ENCODE measurements at places on chromosomes 3 and 15. TPM values are rescaled to one million over a fixed set of nuclear protein-coding genes. Genes with fewer than 3 reads are reported as not detected.

GRCh38 chr15:41620536-41621199 is 39.5 kb upstream of the MGA start:
- peak; percentile 13 for DNase-seq

GRCh38 chr3:162441716-162442115 is 945.1 kb downstream of the OTOL1 start:
- no peak for DNase-seq

DNA sequence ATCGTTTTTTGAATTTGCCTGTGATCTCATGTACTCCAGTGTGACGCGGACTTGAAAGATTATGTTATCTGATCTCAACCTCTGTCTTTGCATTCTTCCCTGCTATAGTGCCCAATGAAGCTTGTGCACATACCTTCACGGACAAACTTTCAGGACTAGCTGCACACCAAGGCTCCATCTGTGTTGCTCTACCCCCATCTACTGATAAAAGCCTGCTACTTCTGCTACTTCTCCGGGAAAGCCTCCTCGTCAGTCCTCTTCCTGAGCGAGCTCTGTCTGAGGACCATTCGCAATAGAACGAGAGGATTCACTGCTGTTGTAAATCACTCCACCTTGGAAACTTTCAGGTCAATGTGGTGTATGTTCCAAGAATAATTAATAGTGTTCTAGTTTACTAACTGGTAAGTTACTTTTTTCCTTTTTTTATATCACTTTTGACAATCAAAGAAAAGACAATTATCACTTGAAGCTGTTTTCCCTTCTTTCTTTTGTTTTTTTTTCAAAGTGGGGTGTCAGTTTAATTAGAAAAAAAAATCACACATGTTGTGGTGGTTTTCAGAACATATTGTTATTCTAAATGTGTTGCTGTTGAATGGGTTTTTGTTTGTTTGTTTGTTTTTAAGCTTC is 217.6 kb downstream of the ARRDC4 start:
- peak; percentile 81 for DNase-seq

DNA sequence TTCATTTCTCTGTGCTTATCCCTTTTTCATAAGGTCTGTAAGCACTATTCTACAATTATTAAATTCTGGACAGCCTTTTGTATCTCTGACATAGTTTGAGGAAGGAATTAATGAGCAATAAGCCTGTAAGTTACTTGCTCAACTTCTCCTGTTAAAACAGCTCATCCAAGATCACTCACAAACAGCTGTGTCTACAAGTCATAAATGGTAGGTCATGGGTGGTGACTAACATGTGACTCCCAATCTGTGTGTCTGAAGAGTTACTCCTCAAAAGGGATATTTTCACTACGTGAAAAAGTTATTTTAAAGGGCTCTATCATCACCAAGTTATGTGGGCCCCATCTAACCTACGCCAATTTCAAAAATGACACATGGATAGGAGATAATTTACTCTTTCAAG is 145.2 kb upstream of the CBLB start:
- DNase-seq = peak; percentile 76

DNA sequence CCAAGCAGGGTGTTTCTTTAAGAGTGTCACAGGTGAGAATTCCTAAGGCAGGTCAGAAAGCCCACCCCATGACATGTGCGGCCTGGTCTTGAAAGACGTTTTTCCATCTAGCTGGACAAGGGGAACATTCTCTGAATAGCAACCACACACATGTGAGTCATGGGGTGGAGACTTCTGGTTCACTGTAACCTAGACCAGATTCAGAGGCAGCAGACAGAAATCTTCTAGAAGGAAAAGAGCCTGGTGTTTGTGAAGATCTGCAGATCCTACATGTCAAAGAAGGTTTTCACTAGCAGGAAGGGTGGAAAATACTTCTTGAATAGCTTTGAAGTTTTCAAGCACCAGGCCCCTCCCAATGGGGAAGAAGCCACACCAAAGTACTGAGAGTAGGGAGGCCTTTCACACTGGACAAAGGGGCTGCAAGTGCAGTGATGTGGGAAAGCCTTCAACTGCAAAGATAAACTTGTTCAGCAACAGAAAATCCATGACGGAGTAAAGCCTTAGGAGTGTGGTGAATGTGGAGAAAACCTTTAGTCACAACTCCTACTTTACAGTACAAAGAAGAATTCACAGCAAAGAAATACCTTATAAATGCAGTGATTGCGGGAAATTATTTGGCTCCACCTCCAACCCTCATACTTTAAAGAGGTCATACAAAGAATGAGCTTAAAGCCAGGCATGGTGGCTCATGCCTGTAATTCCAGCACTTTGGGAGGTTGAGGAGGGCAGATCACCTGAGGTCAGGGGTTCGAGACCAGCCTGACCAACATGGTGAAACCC is 17.6 kb downstream of the ADAM10 start:
- peak; percentile 68 for DNase-seq

GRCh38 chr3:4908433-4909156 is 70.6 kb upstream of the BHLHE40 start:
- DNase-seq = no peak

DNA sequence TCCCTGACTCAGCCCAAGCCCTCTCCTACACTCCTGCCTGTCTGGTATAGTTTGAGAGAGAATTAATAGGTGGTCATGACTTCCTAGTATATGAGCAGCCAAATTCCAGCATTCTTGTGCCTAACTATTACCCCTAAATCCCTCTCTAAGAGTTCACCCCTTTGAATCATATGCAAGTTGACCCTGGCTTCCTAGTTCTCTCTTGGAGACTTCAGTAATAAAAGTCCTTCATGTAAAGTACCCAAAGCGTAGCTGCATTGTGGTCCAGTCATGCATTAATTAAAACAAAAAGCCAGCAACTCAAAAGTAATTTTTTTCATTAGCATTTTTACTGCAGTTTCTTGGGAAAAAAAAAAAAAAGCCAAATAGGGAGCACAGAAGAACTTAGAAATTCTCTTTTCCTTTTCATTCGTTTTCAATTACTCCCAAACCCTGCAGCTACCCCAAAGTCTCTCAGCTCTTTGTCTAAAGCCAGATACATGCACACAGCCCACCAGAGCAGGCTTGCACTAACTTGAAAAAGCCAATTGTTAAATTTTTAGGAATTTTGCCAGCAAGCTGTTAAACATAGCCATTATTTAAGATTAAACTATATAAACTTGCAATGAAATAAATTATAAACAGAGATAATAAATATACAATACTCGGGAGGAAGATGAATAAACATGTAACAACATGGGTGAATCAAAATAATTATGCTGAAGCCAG is 50.1 kb upstream of the STT3B start:
- DNase-seq = no peak

- no peak for DNase-seq
Observed at GRCh38 chr15:74170071-74170844, 3.3 kb upstream of the ISLR start.

DNA sequence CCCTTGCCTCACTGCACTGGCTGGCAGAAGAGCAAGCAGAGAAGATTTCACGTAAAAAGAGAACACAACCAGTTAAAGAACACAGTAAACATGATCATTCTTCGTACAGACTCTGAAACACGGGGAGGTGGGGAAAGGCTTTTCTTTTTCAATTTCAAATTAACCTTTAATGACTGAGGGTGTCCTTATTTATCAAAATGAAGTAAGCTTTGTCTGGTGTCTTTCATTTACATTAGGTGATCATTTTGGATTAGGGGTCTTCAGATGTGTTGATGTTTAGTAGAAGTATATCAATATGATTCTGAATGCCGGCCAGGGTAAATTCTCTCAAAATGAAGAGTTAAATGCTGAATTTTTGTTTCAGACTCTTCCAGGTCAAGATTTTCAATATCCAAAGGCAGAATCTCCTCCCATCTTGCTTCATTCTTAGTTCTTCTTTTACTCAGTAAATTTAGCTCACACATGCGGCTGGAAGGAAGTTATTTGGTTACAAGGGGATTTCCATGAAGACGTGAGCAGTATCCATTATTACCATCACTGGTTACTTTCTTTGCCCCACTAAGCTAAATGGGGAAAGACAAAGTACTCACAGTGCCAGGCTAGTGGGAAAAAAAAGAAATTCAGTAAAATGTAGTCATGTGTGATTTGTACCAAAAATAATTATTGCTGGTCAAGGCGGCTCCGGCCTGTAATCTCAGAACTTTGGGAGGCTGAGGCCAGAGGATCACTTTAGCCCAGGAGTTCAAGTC is 272.2 kb upstream of the NR2F2 start:
- DNase-seq = no peak

- DNase-seq = no peak
Observed at GRCh38 chr3:79543218-79543982, 224.4 kb downstream of the ROBO1 start.

- peak; percentile 52 for DNase-seq
Observed at GRCh38 chr3:172622916-172623700, 87.8 kb downstream of the NCEH1 start.

GRCh38 chr3:44042772-44043171 is 198.9 kb upstream of the TOPAZ1 start:
- DNase-seq = no peak

DNA sequence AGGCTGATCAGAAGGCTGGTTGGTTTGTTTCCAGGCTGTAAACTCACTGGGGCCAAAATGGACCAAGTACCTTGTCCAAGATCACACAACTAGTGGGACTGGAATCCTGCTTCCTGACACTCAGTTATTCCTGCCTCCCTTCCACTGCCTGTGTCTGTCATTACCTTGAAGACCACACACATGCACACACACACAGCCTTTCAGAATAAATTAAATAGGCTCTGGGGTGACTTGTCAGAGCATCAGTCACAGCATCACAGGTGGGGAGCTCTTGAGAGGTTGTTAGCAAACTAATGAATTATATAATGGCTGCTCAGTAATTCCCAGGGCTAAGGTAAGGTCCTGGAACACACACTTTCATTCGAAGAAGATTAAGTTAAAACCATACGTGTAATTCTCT is 231.8 kb downstream of the UACA start:
- no peak for DNase-seq

GRCh38 chr3:123343296-123344174 is 105.4 kb downstream of the ADCY5 start:
- DNase-seq = no peak

GRCh38 chr15:85307687-85308045 is 72.7 kb upstream of the AKAP13 start:
- DNase-seq = no peak

GRCh38 chr15:25170113-25170731 is 215.4 kb downstream of the SNRPN start:
- DNase-seq = no peak

GRCh38 chr3:32110233-32110760 is 3.9 kb downstream of the GPD1L start:
- no peak for DNase-seq

DNA sequence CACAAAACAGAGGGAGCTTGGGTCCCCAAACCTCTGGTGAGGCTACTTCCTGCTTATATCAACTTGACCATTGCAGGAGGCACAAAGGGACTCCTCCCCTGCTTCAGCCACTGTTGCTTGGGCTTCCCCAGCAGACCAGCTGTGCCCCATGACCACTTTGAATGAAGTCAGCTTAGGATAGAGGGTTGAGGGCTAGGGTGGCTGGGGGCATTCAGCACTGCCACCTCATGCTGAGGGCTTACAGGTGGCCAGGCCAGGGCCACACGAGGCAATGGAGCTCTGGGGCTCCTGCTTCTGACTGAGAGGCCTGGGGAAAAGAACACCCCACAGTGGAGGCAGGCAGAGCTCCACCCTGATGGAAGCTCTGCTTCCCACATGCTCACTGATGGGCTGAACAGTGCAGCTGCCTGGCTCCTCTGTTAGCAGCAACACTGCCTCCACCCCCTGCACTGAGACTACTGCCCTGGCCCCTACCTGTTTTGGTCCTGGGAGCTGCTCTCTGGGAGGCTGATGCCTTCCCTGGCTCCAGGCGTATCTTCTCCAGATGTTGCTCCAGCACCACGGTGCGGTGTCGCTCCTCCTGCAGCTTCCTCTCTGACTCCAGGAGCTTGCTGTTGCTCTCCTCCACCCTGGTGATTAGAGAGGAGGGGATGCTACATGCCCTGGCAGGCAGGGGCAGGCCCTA is 10.2 kb upstream of the HHATL start:
- DNase-seq = no peak

DNA sequence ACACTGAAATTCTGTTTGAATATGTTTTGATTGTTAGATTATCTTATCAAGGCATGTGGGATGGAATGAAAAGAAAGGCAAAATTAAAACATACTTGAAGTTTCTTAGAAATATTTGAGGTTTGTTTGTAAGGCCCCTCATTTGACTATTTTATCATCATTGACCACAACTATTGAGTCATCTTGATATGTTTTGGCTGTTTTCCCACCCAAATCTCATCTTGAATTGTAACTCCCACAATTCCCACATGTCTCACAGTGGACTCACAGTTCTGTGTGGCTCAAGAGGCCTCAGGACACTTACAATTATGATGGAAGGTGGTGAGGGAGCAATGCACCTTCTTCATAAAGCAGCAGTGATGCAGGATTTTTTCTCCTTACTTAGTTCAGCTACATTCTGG is 917.1 kb downstream of the PLOD2 start:
- DNase-seq = peak; percentile 63

- DNase-seq = peak; percentile 100
Observed at GRCh38 chr3:195914648-195915473, 6.5 kb upstream of the TNK2 start.

DNA sequence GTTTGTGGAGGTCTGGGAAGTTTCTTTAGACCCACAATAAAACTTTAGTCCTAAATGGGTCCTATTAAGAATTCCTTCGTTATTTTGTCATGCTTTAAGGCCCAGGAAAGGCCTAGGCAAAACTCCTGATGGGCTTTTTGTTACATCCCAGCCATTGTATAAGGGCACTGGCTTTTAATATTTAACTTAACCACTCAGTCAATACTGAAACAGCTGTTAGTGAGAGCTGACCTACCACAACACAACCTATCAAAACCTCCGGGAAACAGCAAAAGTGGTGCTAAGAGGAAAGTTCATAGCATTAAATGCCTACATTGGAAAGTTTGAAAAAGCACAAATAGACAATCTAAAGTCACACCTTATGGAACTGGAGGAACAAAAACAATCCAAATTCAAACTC is 39.6 kb downstream of the ALCAM start:
- DNase-seq = no peak

AGBL1 gene
- total RNA-seq = not detected

CYP19A1 gene
- not detected for total RNA-seq

EOMES gene
- 0.09 TPM for total RNA-seq

NDN gene
- total RNA-seq = not detected

KLHL6 gene
- total RNA-seq = not detected

MAPKAPK3 gene
- total RNA-seq = 84.0 TPM

ERC2 gene
- not detected for total RNA-seq

LARP6 gene
- total RNA-seq = 45.4 TPM

PAQR5 gene
- total RNA-seq = 5.3 TPM

LRRC31 gene
- not detected for total RNA-seq

ARPIN gene
- 8.9 TPM for total RNA-seq

GOLGA8T gene
- total RNA-seq = not detected
